M059J (cell line): ENCODE measurements at places on chromosomes 2 and 18. TPM values are rescaled to one million over a fixed set of nuclear protein-coding genes. Genes with fewer than 3 reads are reported as not detected.

Gene ZNF397
- total RNA-seq, result 3.0 and 6.7 TPM in 2 replicates

Gene IL36G
- not detected in 2 replicates for total RNA-seq

Gene DGKD
- 9.5 and 16.5 TPM in 2 replicates for total RNA-seq

Gene IDH1
- 114 and 145 TPM in 2 replicates for total RNA-seq

Gene LOXHD1
- not detected in 2 replicates for total RNA-seq

Gene ALLC
- total RNA-seq, result not detected in 2 replicates

Gene C2orf92
- 1.1 TPM in 1 of 2 replicates, not detected in the other for total RNA-seq

Gene CNGA3
- not detected in 2 replicates for total RNA-seq

Gene NEB
- total RNA-seq, result not detected in 2 replicates

Gene NEURL3
- total RNA-seq, result 0.59 and 1.1 TPM in 2 replicates

Gene ST8SIA3
- not detected in 2 replicates for total RNA-seq

Gene NAT8
- not detected in 2 replicates for total RNA-seq

Gene IL1RL2
- not detected in 2 replicates for total RNA-seq

Gene SGPP2
- 0.05 TPM in 1 of 2 replicates, not detected in the other for total RNA-seq

Gene LAPTM4A
- 211 and 216 TPM in 2 replicates for total RNA-seq

Gene ARHGAP28
- total RNA-seq, result 0.05 and 0.37 TPM in 2 replicates

Gene CD8B2
- total RNA-seq, result 0.10 TPM in 1 of 2 replicates, not detected in the other

Gene GAD1
- total RNA-seq, result 3.0 and 3.6 TPM in 2 replicates

Gene TGFA
- total RNA-seq, result 8.1 and 9.3 TPM in 2 replicates

Gene LIMS3
- 0.17 and 2.3 TPM in 2 replicates for total RNA-seq

Gene TMEM198
- 2.5 and 3.5 TPM in 2 replicates for total RNA-seq

Gene FEV
- not detected in 2 replicates for total RNA-seq

Gene DUSP2
- 75.8 and 103 TPM in 2 replicates for total RNA-seq

Gene CACNB4
- total RNA-seq, result 0.12 TPM in 1 of 2 replicates, not detected in the other

Gene SERPINB3
- total RNA-seq, result not detected in 2 replicates

Gene ITPRIPL1
- total RNA-seq, result 1.3 and 3.2 TPM in 2 replicates
